Ovary (tissue), 10 donors: ENCODE measurements at places on chromosomes 1 and 21. TPM values are rescaled to one million over a fixed set of nuclear protein-coding genes. Genes with fewer than 3 reads are reported as not detected.

DNA sequence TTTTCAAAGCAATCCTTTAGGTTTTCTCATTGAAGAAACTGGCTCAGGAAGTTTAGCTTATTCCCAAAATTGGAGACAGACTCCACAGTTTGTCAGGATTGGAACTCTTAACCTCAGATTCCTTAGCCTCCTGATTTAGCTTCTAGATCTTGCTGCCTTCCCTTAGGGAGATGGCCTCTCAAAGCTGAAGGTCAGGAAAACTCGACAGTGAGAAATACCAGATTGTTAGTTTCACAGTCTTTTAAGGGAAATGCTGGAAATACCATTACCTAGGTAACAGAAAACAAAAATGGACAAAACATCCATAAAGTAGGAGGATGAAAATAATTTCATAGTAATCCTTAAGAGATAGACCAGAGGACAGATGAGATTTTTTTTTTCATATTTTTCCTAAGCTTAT is 7.8 kb downstream of the RASAL2 start:
- no peaks in the 10 kb centered on the region for H3K36me3 ChIP-seq
- peaks cover 1% of the 10 kb centered on the region for H3K4me1 ChIP-seq
- no peak overlapping the region for H3K27ac ChIP-seq
- DNase-seq = no peak
- no peak overlapping the region for H3K4me3 ChIP-seq

GRCh38 chr1:98739762-98740161 is 78.2 kb downstream of the SNX7 start:
- no peaks in the 10 kb centered on the region for H3K27me3 ChIP-seq
- H3K36me3 ChIP-seq = no peaks in the 10 kb centered on the region
- no peak overlapping the region for H3K4me3 ChIP-seq
- H3K27ac ChIP-seq = no peak overlapping the region
- no peak for DNase-seq
- no peaks in the 10 kb centered on the region for H3K4me1 ChIP-seq

DNA sequence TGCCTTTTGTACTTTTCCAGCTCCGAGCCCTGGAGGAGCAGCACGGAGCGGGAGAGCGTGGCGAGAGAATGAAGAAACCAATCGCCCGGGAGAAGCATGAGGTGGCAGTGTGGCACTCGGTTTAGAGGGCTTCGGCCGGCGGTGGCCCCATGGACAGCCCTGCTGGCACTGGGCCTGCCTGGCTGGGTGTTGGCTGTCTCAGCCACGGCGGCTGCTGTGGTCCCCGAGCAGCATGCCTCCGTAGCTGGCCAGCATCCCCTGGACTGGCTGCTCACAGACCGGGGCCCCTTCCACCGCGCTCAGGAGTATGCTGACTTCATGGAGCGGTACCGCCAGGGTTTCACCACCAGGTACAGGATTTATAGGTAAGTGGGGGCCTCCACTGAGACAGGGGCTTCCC is 59.0 kb downstream of the BRINP2 start:
- H3K36me3 ChIP-seq = no peaks in the 10 kb centered on the region
- H3K27ac ChIP-seq = no peak overlapping the region
- no peak overlapping the region for H3K4me3 ChIP-seq
- H3K4me1 ChIP-seq = no peaks in the 10 kb centered on the region
- DNase-seq = no peak

Gene SPRR2B
- 1.2 TPM for total RNA-seq

GRCh38 chr21:33026878-33027400 is 1.2 kb downstream of the OLIG2 start:
- H3K27ac ChIP-seq = no peak overlapping the region
- no peak for DNase-seq
- peaks cover 4% of the 10 kb centered on the region for H3K27me3 ChIP-seq
- no peak overlapping the region for H3K4me3 ChIP-seq

DNA sequence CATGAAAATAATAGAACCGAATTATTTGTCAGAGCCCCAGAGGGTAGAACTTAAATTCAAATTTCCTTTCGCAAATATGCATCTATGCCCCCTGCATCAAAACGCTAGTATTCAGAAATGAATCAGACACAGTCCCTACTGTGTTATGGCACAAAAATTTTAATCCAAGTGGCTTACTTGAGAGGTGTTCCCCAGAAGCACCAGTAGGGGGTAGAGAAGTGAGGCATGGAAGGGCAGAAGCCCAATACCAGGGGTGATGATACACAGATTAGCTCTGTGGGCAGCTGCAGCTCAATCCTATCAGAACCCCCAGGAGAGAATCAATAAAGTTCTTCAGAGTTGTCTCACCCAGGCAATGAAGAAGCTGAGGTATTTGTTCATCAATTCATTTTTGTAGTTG is 342.2 kb downstream of the OMA1 start:
- no peaks in the 10 kb centered on the region for H3K4me1 ChIP-seq
- H3K4me3 ChIP-seq = no peak overlapping the region
- no peaks in the 10 kb centered on the region for H3K36me3 ChIP-seq
- H3K27ac ChIP-seq = no peak overlapping the region

GRCh38 chr1:28867850-28868249 is 46.5 kb upstream of the EPB41 start:
- H3K27ac ChIP-seq = no peak overlapping the region
- H3K27me3 ChIP-seq = no peaks in the 10 kb centered on the region
- no peak for DNase-seq
- H3K36me3 ChIP-seq = no peaks in the 10 kb centered on the region
- H3K4me3 ChIP-seq = no peak overlapping the region

Gene KCNT2
- 12.6 TPM for total RNA-seq

DNA sequence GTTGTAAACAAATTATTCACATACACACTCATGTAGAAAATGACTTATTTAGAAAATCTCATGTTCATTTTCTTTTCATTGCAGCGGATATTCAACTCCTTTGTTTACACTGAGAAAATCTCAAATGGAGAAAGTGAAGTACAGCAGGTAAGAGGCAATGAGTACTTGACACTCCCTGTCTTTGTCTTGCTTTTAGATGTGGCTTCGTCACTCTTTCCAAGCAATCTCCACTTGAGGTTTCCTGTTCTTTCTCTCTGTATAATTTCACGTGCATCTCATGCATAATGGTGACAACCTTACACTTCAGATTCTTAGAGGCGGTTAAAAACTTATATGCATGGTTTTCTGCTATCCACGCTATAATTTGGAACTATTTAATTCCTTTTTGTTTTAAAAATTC is 80.6 kb downstream of the CACHD1 start:
- DNase-seq = no peak
- H3K27me3 ChIP-seq = no peaks in the 10 kb centered on the region
- no peak overlapping the region for H3K27ac ChIP-seq
- H3K4me1 ChIP-seq = peaks cover 12% of the 10 kb centered on the region
- no peak overlapping the region for H3K4me3 ChIP-seq
- no peaks in the 10 kb centered on the region for H3K36me3 ChIP-seq

Gene CTH
- total RNA-seq = 4.7 TPM

Gene IL22RA1
- 0.46 TPM for total RNA-seq

DNA sequence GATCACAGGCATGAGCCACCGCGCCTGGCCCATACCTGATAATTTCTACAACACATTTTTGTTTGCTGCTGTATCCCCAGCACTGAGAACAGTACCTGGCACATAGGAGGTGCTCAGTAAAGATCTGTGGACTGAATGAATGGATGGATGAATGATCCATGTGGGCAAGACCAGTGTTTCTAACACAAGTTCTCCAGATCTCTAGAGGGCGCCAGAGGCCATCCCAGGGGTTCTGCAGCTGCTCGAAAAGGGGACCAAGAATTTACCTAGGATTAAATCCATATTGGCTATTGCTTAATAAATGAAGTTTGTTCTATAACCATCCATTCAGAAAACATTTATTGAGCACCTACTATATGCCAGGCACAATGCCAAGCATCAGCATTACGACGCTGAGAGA is 167.7 kb downstream of the ACTL8 start:
- no peak overlapping the region for H3K27ac ChIP-seq
- no peaks in the 10 kb centered on the region for H3K36me3 ChIP-seq
- no peaks in the 10 kb centered on the region for H3K4me1 ChIP-seq

- no peaks in the 10 kb centered on the region for H3K27me3 ChIP-seq
- no peak overlapping the region for H3K27ac ChIP-seq
- DNase-seq = no peak
Observed at GRCh38 chr1:6157528-6158174, 22.5 kb downstream of the CHD5 start.

- H3K4me3 ChIP-seq = no peak overlapping the region
- H3K4me1 ChIP-seq = no peaks in the 10 kb centered on the region
- H3K27me3 ChIP-seq = no peaks in the 10 kb centered on the region
- DNase-seq = no peak
Observed at GRCh38 chr1:197302775-197303174, 34.7 kb downstream of the CRB1 start.

DNA sequence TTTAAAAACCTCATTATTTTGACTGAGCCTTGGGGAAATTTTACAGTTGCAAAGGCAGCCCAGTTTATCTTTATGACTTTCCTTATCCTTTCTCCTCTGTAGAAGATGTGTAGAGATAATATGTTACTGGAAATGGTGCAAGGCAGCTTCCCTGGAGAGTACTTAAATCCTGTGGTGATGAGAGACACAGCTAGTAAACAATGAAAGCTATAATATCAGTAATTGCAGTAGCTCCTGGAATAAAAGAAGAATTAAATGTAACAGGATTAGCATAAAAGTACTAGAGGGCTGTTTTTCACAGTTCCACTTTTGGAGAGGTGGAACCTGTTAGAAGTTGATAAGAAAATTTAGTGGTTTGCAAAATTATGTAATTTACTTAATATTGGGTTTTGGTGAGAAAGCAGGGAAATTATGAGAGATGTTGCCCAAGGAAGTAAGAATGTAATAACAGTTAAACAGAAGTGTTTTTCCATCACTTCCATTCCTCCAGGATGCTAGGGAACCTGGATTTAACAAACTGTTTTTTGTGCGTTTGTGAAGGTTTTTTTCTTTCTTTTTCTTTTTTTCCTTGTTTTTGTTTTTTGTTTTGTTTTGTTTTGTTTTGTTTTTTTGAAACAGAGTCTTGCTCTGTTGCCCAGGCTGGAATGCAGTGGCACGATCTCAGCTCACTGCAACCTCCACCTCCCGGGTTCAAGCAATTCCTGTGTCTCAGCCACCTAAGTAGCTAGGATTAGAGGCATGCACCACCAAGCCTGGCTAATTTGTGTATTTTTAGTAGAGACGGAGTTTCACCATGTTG is 15.7 kb upstream of the EDEM3 start:
- H3K4me1 ChIP-seq = no peaks in the 10 kb centered on the region
- H3K4me3 ChIP-seq = no peak overlapping the region
- H3K36me3 ChIP-seq = no peaks in the 10 kb centered on the region
- no peaks in the 10 kb centered on the region for H3K27me3 ChIP-seq
- H3K27ac ChIP-seq = no peak overlapping the region
- no peak for DNase-seq

- H3K27me3 ChIP-seq = no peaks in the 10 kb centered on the region
- H3K4me3 ChIP-seq = no peak overlapping the region
- no peak overlapping the region for H3K27ac ChIP-seq
Observed at GRCh38 chr1:208520438-208521099, 276.4 kb upstream of the PLXNA2 start.
